NCI-H446 treated with DMSO at 0.1 percent for 48 hours (cell line): ENCODE measurements at places on chromosomes 2 and 18.

GRCh38 chr2:215535741-215536140, 99.9 kb upstream of the FN1 start:
- DNase-seq: no peak

DNA sequence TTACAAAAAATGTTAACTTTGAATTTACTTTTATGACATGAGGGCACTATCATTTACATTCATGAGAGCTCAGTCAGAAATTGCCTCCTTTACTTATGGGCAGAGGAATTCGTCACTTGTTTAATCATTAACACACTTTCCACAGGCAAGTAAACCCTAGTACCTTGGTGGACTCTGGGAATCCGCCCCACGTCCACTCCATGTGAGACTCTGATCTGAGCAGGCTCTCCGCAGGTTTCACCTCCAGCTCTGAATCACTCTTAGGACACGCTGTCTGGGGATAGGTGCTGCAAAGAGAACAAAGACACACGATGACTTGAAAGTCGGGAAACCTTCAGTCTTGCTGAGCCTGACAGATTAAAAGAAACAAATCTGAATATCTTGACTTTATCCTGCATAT, 73.6 kb downstream of the LPIN2 start:
- DNase-seq: no peak

DNA sequence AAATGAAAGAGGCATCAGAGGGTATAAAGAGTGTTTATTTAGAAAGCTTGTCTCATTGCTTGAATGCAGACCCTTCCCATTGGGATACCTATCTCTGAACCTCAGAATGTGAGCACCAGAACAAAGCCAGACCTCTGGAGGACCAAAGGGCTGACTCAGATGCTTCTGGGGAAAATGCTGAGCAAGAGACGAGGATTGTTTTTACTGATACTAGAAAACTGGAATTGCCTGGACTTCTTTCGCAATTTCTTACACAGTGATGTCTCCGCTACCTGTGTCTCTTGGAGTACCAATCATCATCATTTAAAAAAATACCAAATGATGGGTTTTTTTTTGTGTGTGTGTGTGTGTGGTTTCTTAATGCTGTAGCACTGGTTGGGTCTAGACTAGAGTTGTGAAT, 55.6 kb upstream of the CCDC85A start:
- DNase-seq: no peak

DNA sequence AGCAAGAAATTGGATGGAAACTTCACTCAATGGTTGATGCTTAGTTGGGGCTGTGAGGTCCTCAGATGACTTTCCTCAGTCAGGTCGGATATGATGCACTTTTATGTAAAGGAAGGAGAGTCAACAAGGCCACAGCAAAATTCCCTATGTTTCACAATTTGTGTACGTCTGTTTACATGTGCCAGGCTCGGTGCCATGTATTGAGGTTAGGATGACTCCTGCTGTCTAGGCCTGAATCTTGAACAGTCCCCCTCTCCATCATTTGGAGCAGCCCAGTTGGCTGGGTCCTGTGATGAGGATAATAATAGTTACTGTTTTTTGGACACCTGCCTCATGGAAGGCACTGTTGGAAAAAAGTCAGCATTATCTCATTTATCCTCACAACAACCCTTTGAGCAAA, 43.1 kb downstream of the VSNL1 start:
- DNase-seq: peak; percentile 55

- no peak for DNase-seq
These were observed 236.5 kb downstream of the ZNF804A start for GRCh38 chr2:184834699-184835397.

DNA sequence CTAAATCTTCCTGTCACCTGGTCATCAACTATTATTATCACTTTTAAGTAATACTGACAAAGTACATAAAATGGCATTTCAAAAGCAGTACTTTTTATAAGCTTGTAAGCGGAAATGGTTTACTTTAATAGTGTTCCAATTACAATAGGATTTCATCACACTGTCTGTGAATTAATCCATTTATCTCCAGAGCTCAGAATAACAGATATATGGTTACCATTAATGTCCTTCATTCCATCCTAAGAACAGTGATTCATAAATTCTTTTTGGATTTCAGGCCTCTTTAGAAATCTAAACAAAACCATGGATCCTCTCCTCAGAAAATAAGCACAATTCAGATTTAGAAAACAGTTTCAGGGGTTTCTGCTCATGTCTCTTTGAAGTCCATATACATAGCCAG, 68.4 kb downstream of the PID1 start:
- no peak for DNase-seq

DNA sequence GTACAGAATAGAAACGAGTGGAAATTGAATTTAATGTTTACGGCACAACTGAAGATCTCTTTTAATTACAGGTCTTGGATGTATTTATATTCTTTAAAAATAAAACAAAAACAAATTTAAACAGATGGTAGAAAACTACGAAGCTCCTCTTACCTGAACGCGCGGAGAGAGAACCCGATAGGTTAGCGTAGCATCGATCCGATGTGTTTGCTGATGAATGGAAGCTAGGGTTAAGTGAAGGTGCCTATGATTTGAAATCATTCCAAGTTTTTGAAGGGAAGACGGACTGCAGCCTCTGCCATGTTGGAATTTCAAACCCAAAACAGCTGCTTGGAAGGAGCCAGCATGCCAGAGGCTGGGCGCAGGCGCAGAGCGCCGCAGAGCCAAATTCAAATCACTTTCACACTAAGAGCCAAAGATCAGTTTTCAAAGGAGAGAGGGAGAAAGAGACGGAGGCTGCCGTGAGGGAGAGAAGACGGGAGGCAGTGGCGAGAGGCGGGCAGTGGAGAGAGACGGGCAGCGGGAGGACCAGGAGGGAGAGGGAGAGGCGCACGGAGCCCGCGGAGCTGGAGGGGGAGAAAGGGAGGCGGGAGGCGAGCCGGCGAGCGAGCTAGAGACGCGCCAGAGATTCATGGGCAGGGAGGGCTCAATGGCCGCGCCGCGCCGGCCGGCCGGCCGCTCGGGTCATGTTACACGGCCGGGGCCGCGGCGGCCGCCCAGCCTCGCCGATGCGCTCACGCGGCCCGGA, at the start of gene FIGN:
Gene FIGN (minus strand): TSS at position 324 of the 748 bp plus-strand sequence. CDS start 1,081 bp downstream, outside the sequence.
- peak; percentile 81 for DNase-seq

DNA sequence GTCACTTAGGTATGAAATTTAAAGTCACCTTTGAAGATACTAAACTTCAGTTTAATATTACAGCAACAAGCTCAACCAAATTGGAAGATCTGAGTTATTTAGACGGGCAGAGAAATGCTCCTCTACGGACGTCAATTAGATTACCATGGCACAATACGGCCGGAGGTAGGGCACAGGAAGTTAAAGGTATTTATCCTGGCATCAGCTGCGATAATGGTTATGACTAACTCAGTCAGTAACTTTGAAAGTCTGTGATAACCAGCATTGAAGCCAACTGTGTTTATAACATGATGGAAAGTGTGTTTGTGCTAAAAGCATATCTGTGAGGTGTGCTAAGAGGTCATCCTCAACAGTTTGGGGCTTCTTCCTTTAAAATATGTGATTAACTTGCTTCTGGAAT, 117.3 kb downstream of the WDSUB1 start:
- DNase-seq: no peak

DNA sequence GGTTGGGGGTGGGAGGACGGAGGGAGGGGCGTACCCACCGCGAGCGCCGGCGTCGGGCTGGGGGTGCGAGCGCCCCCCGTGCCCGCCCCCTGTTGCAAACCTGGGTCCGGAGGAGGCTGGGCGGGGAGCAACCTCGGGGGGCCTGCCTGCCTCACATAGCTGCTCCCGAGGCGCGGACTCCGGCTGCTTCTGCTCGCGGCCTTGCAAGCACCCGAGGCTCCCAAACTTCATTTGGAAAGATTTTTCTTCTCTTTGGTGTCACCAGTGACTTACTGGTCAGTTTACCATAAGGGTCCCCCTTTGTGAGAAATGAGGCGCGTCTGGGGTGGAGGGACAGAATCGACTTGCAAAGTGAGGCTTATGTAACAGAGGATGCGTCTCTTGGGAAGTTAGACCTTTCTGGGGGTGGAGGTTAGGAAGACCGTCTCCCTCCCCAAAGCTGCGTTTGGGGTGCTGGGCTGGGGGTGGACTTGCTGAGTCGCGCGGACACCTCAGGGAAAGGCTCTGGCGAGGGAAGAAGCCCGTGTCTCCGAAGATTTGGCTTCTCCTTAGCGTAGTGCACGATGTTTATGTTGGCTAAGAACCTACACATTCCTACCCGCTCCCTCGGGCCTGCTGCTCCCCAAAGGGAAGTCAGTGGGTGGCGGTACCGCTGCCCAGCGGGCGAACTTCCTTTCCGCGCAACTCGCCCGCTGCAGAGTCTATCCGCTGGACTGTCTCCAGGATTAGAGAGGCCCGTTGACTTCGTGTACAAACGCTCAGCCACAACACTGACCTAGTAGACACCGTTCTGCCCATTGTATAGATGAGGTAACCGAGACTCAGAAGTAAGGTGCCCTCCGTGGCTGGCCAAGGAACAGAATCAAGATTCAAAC, 559 bp downstream of the TMEM37 start:
- DNase-seq: no peak

- DNase-seq: no peak
These were observed 29.5 kb downstream of the STK39 start for GRCh38 chr2:168217920-168218319.

DNA sequence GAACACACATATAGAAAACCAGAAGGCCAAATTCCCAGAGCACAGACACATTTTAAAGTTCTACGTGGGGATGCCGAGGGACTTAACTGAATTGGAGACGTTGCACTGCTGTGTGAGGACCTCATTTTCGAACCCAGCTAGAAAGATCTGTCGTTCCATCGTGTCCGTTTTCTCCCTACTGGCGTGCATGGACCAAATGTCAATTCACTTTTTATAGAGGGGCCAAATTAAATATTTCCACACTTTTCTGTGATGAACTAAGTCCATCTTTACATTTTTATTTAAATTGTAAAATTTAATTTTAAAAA, 692 bp upstream of the TSHZ1 start:
- no peak for DNase-seq

DNA sequence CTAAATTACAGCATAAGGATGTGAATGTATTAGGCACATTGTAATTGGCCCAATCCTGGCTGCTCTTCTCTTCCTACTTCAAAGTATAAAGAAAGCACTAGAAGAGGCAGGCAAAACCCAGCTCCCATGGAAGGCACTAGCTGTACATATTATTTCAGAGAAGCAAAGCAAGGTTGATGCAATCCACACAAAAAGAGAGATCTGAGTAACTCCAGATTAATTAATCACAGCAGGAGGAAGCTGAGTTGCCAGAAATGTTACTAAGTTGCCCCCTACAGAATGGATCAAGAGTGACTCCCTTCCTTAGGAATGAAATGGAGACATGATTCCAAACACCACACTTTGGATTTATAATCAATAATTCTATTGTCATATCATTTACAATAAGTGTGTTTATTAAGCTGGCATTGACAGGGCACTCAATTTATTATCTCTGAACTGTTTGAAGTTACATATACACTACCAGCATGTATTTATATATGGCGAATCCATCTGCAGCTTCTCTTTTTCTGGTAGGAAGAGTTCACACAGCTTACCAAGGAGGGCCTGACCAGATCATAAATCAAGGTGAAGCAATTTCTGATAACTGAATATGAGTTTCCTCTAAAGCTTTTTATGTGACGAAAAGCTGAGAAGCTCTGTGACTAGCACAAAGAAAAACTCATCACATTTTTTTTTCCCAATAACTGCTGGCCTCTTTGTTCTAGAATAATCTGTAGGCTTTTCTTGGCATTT, 393.1 kb upstream of the LYPD1 start:
- no peak for DNase-seq

GRCh38 chr2:145273840-145274239, 753.9 kb upstream of the ZEB2 start:
- no peak for DNase-seq

DNA sequence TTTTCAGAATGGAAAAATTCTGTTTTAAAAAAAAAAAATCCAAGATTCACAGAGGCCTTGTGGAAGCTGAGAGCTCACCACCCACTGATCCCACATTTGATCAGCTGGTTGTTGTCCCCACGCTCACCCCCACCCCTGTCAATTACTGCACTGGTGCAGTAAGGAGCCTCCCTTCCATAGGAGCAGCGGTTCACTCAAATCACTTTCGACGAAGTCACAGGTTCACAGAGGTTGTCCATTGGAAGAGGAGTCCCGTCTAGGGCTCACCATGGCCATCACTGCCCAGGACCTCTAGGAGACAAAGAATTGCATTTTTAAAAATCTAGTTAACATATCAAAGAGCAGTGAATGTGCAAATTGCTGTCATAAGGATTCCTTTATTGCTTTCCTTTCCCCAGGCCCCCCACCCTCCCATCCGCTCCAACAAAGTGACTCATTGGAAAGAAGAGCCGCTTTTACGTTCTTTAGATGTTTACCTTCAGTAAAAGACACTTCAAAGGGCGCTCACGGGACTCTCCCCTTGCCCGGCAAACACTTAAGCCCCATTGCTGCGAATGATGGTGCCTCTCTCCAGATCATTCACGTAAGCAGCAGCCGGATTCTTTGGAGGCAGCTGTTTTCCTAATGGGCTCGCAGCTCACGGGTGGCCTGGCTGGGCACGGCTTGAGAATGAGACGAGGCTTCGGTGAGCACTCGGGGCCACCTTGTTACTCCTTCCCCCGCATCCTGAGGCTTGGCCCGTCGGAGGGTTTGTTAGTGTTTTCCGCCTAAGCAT, 165.5 kb upstream of the SALL3 start:
- DNase-seq: no peak

DNA sequence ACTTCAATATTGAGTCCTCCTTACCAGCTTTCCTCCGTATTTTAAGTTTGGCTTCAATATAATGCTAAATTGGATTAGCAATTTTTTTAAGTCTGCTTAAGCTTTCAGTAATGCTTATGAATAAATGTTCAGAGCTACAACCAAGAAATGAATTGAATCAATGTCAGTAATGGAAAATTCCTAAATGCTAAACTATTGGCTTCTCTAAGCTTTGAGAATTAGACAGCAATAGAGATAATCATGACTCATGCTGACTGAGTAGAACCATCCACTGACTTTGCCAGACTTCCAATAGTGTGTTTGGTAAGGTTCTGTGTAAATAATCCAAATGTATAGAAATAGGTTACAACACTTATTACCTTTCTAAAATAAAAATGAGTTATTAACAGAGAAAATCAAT, 8.9 kb upstream of the PDE1A start:
- no peak for DNase-seq
